Inflammatory macrophage (primary cell): ENCODE measurements at places on chromosomes 16 and 17.

- no peak for DNase-seq
Measured at GRCh38 chr17:48472411-48473281, 42.6 kb upstream of the SKAP1 start.

- DNase-seq = no peak
Measured at GRCh38 chr17:7501729-7502128, 17.6 kb downstream of the POLR2A start.

DNA sequence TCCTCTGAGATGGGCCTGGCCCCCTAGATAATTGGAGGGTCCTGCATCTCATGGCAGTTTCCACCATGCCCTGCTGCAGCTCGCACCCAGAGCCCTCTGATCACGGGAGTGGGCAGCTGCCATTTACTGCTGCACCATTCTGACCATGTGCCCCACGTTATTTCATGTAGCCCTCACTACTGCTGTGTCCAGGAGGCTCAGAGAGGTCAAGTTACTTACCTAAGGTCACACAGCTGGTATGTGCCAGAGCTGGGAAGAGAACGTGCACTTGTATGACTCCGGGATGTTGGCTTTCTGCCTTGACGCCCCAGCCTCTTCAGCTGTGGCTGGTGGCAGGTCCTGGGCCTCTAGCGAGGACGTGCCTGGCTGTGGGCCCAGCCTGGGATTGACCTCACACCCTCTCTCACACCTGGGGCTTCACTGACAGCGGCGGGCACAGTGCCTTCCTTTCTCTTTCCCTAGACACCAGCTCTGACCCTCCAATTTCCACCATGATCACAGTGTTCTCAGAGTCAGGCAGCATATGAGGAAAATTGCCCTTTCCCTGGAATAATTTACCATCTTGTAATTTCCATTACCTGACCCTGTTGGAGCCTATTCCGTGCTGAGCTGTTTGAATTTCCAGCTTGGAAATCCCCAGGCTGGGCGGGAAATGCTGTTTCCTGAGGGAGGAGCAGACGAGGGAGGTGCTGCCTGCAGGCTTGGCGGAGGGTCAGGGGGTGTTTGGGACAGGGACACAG is 18.5 kb upstream of the DOC2B start:
- DNase-seq = no peak

DNA sequence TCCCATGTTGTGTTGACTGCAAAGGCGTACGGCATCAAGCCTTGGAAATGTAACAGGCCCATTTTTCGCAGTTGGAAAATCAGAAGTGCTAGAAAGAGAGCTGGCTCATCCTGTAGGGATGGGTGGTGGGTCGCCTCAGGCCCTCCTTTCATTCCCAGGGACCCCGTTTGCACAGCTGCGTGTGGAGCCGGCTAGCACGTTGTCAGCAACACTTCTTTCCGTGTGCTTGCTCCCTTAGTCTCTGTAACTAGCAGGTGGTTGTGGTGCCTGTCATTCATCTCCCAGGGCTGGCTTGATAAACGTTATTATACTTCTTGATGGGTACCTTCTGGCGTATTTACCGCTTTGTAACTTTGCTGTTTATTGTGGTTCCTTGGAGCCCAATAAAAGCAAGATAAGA is 239.0 kb upstream of the CACNG5 start:
- no peak for DNase-seq

DNA sequence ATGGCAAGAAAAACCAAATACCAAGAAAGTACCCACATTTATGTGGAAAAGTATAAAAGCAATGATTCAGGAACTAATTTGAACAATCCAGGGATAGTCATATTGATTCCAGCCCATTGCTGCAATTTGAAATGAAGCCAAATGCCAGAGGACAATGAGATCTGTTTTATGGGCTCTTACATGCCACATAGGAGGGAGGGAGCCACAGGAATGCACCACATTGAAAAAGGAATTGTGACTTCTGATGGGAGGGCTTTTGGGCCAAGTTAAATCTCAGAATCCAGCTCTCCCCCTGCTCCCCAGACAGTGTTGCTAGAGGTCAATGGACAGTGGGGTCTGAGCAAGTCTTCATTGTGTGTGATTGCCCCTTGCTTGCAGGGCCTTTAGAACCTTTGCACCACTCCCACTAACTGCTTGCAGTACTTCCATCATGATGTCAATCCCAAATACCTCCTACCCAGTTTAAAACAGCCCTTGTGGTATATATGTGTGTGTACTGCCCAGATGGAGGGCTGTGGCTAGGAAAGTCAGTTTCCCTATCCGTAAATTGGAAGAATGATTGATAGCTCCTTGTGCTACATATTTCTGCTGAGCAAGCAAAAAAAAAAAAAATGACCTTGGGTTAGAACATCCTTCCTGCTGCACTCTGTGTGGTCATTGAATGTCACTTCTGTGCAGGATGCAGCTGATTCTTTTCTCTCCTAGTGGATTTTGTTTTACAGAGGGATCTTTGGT is 406.8 kb downstream of the UTP18 start:
- no peak for DNase-seq
